ENCODE measurements at places on chromosomes 4 and X.

DNA sequence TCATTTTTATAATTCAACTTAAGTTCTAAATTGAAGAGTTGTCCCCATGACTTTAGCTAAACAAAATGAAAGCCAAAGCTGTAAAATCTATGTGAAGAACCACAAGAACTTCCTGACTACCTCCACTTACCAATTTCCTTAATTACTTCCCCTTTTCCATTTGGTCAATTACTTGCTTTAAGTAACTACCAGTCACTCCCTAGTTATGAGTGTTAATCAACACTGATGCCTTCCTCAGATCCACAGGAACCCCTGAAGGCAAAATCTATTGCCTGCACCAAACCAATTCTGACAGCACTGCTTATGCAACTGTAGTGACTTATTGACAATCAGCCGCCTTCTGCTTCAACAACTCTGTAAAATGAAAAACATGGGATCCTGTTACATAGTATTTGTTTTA lies 10.5 kb downstream of the RBMX start:
- DNase-seq = no peak

GRCh38 chr4:32589853-32590252 lies 1869.7 kb downstream of the PCDH7 start:
- DNase-seq = no peak

GRCh38 chrX:14598330-14598729 lies 69.0 kb downstream of the GLRA2 start:
- DNase-seq = no peak

DNA sequence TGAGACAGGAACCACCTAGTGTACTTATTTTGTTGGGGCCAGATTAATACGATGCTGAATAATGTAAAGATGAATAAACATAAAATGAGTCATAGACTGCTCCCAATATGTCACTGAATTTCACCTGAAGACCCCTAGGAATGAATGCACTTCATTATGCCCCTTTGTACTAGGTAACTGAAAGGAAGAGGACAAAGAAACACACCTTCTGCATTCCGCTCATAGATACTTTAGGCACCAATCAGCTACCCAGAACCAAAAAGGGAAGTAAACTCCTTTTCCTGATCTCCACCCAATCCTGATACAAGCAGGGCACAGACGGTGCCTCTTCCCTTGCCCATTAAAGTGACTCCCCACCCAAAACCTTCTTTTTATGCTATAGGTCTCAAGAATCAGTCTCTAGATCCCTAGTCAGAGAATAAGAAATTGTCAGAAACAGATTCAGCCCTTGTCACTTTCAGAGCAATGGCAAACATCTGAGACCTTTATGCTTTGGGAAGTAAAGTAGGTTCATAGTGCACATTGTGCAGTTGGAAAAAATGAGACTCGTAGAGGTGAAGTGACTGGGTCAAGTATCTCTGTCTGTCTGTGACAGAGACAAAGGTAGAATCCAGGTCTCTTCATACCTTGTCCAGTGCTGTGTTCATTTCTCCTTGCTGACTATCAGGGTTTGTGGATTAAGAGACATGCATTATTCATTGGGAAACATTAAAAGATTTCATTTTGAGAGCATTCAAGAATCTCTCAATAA lies 2.3 kb downstream of the GPR174 start:
- no peak for DNase-seq

DNA sequence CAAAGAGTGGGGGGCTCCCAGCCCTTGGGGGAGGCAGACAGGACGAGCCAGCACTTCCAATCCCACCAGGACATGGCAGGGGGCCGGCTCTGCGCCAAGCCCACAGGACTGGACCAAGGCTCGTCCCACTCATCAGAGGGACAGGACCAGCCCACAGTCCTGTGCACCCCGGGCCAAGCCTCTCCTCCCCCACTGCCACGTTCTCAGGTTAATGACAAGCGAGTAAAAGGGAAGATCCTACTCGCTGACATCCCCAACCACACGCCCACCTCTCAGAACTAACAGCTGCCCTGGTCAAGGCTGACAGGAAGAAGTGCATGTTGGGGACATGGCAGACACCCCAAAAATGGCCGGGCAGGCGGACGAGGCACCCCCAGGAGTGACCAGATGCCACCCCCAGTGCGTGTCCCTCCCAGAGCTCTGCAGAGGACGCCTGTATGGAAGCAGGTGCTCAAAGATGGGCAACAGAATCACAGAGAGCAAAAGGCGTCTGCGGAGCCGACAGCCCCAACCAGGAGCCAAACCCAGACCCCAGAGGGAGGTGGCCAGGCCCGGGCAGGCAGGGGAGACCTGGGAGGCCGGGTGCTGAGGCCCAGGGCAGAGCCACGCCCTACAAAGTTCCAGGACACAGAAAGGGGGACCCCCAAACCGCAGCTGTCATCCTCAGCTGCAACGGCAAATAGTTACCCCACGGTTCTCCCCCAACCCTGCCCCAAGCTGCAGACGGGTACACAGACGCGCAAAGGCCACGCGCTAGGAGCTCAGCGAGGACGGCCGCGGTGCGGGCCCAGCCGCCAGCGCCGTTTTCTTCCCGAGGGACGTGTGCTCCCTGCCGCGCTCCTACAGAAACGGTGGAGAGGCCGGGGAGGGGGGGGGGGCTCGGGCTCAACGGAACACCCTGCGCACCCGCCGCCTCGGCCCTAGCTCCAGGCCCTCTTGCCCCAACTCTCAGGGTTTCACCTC lies 1.7 kb downstream of the CTBP1 start:
- DNase-seq = peak; percentile 21

GRCh38 chr4:88230461-88230891 lies 53.9 kb downstream of the PPM1K start:
- DNase-seq = no peak

- DNase-seq = no peak
Measured at GRCh38 chr4:39096847-39097246, 34.8 kb downstream of the KLHL5 start.

DNA sequence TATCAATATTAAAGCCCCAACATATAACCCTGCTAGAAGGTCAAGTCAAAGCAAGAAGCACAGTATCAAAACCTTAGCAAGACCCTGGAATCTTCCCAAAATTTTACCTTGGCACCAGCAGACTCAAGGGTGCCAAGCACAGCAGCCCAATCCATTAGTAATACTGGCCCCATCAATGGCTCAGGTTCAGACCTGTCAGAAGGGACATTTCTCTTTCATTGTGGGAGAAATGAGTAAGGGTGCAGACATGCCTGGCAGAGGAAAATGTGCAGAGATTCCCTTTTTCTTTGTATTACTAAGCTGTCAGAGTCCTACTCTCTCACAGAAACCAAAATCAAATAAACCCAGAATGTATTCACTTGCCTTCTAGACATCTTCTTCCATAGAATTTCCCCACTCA lies 203.9 kb downstream of the EVC2 start:
- DNase-seq = no peak

DNA sequence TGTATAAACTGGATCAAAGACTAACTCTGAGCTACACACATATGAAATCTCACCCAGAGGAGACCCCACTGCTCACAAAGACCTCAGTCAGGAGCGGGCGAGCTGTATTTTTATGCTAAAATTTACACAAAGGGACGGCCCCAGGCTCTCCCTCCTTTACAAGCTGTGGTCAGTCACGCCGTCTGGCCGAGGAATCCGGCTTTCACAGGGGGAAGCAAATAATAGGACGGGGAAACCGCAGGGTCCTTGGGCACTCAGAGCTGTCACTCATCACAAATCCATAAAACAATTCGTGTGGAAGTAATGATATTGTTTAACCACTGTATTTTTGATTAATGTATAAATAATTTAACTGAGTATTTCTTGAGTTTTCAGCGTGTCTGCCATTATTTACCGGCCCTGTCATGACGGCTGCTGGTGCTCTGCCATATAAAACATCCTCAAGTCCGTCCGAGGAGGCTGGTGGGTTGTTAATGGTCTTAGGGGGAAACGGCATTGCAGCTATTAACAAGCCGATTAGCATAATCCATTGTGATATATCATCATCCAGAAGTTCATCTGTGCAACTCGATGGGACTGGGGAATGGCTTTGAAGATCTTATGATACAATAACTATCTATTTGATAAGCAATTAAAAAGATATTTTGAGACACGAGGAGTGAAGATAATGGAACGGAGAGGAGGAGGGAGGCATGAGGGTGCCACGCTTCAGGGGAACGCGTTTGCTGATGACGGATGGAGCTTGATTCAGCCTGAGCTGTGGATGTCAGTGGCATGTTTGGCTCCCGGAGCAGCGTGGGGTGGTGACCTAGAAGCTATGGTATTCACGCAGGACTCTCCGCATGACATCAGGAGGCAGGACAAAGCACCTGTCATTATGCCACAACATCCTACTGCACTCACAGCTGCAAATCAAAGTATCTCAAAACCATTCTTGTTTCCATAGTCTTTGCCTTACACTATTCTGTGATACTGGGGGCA lies 150.9 kb downstream of the SHOX start:
- DNase-seq = no peak

- DNase-seq = no peak
Measured at GRCh38 chr4:56650262-56651055, 30.6 kb downstream of the HOPX start.

GRCh38 chr4:73589887-73590801 lies 30.1 kb downstream of the RASSF6 start:
- DNase-seq = no peak

GRCh38 chr4:91630764-91631163 lies 673.0 kb upstream of the GRID2 start:
- no peak for DNase-seq

GRCh38 chrX:22399437-22400192 lies 126.9 kb downstream of the CBLL2 start:
- DNase-seq = no peak

All from activated B cell treated with CpG ODN at 0.5 μM for 24 hours (primary cell).